ENCODE measurements at places on chromosomes 3 and 15.

DNA sequence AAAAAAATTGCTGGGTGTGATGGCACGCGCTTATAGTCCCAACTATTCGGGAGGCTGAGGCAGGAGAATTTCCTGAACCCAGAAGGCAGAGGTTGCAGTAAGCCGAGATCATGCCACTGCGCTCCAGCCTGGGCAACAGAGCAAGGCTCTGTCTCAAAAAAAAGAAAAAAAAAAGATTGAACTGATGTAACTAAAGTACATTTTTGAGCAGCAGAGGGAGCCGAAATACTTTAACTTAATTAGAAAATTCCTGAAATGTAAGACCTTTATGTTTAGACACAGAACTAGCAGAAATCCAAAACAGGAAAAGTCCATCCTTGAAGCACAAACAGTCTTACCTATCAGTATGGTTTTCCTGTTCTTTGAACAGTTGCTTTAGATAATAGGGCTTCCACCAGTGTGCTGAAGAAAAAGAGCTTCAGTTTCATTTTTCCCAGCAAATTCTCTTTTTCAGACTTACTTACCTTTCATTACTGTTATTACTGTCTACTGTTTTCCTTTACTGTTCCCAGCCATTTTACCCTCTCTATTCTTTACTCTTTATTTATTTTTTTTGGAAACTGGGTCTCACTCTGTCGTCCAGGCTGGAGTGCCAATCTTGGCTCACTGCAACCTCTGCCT, 33.4 kb upstream of the ZNF609 start:
- DNase-seq: peak; percentile 58

DNA sequence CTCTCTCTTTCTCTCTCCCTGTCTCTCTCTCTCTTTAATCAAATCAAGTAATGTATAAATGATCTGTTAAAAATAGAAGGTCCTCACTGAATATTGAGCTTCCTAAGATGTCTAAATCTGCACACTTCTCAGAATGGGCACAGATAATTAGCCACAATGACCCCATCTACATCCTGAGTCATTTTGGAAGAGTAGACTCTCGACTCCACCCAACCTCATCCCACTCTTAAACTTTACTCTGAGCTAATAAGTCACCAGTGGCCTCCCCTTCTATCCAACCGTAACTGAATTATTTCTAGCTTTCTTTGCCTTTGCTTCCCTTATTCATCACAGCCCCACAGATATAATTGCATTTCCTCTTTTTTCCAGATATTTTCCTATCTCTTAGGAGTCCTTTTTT, 326.5 kb upstream of the ZNF717 start:
- DNase-seq: no peak

DNA sequence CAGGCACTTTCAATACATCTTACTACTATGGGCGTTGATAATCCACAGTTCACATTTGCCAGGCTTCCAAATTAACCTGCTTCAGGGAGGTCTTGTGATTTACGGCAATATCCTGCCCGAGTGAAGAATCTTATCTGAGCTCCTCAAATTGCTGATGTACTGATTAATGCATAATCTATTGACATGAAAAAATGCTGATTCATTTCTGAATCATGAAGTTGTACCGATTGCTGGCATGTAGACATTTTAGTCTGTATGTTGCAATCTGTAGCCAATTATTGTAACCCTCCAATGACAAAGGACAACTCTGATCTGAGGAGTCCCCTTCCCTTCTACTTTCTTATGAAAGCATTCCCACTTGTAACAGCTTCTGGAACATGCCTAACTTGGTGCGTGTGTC, 97.2 kb downstream of the SEC22A start:
- no peak for DNase-seq

DNA sequence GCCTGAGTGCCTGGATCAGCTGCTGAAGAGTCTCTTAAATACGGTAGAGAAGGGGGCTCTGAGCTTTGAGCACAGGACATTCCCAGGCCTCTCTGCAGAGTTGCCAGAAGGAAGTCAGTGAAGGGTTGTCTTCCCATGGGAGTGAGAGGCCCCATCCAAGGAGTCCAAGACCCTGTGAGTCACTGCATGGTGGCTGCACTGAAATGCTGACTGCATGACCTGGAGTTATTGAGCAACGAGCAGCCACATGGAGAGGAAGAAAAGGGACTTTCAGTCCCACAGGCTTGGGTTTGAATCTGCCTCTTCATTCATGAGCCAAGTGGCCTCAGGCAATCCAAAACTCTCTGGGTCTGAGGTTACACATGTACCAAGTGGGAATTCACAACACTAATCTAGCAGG, 69.6 kb upstream of the RASGRF1 start:
- peak; percentile 62 for DNase-seq

DNA sequence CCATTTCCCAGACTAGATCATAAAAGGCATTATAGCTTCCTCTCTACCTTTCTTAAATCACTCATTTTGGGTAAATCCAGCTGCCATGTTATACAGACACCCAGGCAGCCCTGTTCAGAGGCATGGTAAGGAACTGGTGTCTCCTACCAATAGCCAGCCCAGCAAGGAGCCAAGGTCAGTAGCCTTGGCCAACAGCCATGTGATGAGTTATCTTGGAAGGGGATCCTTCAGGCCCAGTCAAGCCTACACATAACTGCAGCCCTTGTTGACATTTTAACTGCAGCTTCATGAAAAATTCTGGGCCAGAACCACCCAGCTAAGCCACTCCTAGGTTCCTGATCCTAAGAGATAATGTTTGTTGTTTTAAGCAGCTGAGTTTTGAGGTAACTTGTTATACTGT, 29.0 kb upstream of the ZMAT3 start:
- DNase-seq: peak; percentile 73

- peak; percentile 72 for DNase-seq
These were observed 18.6 kb downstream of the SSUH2 start for GRCh38 chr3:8625991-8626390.

DNA sequence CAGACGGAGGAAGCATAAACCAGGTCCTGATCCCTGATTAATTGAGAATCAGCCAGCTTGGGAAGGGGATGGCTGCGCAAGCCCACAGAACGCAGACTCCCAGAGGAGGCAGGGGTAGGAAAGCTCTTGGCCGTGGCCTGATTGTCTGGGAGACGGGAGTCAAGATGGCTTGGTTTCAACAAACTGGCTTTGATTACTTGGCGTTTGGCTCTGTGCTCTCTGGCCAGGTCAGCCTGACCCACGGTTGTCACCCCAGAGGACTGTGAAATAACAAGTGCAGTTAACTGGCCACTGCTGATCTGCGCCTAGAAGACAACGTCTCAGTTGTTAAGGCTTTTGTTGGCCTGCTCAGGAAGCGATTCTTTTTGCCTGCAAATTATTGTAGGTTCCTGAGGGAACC, 387.0 kb upstream of the PROK2 start:
- no peak for DNase-seq

DNA sequence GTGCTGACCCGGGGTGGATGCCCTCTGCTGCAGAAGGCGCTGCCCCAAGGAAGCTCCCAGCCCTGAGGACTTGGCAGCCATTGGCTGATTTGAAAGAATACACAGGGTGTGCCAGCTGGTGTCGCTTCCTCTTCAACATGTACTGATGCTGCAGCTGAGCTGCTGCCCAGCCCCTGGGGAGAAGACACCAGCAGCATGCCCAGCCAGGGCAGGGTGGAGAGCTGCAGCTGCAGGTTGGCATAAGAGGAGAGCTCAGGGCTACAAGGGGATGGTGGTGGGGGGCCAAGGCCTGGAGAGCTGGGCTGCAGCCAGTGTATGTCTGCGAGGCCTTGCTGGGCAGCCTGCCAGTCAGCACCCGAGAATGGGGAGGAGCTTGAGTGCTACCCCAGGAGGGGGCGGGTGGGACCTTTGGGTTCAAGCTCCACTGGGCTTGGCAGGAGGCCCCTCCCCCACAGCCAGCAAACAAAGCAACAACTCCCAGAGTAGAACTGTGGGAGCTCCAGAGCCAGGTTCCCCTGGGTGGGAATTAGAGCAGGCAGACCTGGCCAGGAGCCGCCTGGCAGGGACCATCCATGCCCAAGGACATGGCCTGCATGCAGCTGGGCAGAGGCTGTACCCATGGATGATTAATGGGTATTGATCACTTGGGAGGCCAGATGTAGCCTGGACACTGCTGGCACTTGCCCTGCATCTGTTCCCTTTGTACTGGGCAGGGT, 9.2 kb upstream of the SEMA4B start:
- DNase-seq: peak; percentile 41

DNA sequence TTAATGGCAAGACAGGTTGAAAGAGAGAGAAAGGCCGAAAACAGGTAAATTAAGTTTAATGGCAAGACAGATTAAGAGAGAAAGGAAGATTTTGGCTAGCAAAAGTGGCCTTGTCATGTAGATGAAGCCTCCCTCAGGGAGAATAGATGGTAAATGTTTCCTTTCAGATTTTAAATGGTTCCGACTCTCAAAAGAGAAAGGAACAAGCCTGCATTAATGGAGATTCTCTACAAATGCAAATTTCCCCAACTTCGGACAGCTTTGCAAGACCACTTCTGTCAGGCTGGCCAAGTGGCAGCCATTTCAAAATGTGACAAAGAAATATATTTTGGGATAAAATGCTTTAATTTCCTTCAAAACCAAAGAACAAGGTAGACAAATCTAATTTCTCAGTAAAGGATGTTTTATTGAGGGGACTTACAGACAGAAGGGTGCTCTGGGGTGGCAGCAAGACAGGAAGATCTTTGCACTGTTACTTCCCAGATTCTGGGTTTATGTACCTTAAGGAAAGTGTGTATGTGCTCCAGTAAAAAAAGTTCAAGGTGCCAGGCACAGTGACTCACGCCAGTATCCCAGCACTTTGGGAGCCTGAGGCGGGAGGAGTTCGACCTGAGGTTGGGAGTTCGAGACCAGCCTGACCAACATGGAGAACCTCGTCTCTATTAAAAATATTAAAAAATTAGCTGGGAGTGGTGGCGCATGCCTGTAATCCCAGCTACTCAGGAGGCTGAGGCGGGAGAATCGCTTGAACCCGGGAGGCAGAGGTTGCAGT, 626.3 kb upstream of the NAALADL2 start:
- DNase-seq: no peak

GRCh38 chr15:87739866-87740265, 516.7 kb downstream of the NTRK3 start:
- peak; percentile 59 for DNase-seq

- no peak for DNase-seq
These were observed 548.3 kb downstream of the NLGN1 start for GRCh38 chr3:173945806-173946205.
